ENCODE measurements at places on chromosomes 11 and 22. TPM values are rescaled to one million over a fixed set of nuclear protein-coding genes. Genes with fewer than 3 reads are reported as not detected.

GRCh38 chr11:68549789-68550484, 89.4 kb downstream of the PPP6R3 start:
- DNase-seq, result no peak

DNA sequence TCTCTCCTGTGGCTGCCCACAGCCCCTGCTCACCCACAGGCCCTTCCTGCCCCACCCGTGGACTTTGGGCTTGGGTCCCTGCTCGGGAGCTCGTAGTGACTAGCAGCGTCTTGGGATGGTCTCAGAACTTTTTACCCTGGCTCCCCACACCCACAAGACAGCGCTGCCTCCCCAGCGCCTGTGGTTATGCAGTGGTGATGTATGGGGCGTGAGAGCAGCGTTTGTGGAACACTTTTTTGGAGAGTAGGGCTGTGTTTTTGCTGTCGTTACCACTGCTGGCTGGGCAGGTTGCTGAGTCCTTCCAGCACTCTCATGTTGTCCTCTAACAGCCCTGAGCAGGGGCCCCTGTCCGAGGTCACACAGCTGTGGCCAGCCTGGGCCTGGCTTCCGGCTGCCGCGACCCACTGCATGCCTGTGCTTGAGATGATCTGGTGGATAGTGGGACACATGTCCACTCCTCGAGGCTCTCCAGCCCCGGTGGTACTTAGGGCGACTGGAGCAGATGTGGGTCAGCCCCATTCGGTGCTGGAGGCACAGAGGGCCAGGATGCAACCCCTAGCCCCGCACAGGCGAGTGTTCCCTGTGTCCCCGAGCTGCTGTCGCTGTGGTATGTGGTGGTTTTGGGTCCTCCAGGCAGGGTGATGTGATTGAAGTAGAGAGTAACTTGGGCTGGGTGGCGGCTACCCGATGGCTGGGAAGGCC, 7.1 kb upstream of the GRAMD4 start:
- no peak for DNase-seq

- peak; percentile 53 for DNase-seq
Observed at GRCh38 chr11:12272821-12273617, 104.4 kb upstream of the PARVA start.

DNA sequence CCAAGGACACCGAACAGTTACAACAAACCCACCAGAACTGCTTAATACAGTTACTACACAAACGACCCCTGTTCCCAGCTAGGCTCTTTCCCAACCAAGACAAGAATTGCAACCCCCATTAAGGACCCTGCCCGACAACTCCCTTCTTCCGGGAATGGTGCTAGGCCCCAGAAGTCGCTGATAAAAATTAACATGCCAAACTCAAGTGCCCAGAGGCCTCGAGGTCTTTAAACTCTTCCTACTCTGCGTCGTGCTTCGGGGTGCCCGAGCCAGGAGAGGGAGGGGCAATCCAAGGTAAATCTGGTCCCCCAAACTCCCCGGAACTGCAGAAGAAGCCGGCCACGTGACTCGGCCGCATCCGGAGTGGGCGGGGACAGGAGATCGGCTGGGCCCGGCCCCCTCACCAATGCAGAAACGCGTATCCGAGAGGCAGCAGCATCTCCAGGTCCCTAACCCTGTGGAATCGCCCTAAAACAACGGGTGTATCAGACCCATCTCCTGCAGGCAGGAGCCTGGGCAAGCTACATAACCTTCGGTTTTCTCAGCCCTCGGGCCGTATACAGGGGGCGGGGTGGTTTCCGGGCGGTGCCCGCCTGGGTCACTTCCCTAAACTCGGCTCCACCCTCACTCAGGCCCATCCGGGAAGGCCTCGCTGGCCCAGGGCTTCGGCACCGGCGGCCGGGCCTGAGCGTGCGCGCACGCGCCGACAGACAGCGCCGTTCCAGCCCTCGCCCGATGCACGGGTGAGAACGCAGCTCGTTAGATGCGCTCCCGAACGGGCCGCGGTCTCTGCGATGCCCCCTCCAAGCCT, 1.1 kb downstream of the CFL1 start:
- DNase-seq, result peak; percentile 92

Gene SOX6
- 0.51 TPM for polyA plus RNA-seq

Gene OR8B4
- not detected for polyA plus RNA-seq

Gene SCUBE2
- polyA plus RNA-seq, result 2.3 TPM
